NCI-H510A (cell line): ENCODE measurements at places on chromosomes 13 and 19.

DNA sequence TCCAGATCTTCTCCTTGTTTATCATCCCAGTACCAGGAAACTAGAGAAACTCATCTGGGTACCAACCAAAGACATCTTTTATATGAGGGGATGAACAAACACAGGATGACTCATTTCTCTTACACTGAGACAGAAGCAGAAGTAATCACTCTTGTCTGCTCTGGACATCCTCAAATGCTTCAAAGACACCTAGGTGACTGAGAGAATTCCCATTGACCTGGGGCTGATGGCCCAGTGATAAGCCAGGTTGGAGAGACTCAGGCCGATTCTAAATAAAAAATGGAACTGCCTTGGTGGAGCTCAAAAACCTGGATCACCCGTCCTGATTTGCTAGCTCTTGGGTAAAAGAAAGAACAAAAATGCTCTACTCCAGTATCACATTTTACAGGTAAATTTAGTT, 182.2 kb downstream of the ZNF486 start:
- DNase-seq = no peak

- DNase-seq = peak; percentile 81
These were observed at the start of gene MISP3 for GRCh38 chr19:14072535-14073260. TSS of gene MISP3 (plus strand) at chr19:14072786. CDS start at chr19:14073310, 524 bp downstream.

- peak; percentile 72 for DNase-seq
These were observed 6.4 kb upstream of the PDE4C start for GRCh38 chr19:18232540-18233223.

DNA sequence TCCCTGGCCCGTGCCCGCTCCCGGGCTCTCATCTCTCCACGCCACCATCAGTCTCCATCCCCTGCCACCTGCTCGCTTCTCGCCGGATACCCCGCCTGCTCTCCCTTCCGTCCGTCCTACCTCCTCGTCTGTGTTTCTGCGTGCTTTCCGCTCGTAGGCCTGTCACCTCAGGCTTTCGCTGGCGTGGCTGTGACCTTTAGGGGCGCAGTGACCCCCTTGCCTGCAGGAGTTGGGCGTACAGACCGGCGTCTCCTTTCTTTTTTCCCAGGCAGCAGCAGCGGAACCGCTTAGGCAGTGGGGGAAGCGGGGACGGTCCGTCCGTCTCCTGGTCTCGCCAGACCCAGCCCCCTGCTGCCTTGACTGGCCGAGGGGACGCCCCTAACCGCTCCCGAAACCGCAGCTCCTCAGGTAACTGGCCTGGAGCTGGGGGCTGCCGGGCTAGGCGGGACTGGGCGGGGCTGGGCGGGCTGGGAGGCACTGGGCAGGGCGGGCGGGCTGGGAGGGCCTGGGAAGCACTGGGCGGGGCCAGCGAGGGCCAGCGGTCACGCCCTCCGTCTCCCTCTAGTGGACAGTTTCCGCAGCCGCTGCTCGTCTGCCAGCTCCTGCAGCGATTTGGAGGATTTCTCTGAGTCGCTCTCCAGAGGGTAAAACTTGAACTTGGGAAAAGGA, 6.3 kb downstream of the PGLYRP1 start:
- DNase-seq = peak; percentile 69

- no peak for DNase-seq
These were observed 6.3 kb downstream of the TMEM161A start for GRCh38 chr19:19131989-19132388.
